ENCODE measurements at places on chromosomes 5 and 9.

- DNase-seq, result no peak
Observed at GRCh38 chr5:169547508-169547907, 36.1 kb upstream of the SPDL1 start.

GRCh38 chr5:177233206-177233605, 70.3 kb downstream of the RAB24 start:
- no peak for DNase-seq

- no peak for DNase-seq
Observed at GRCh38 chr5:110823571-110823970, 84.8 kb downstream of the SLC25A46 start.

- no peak for DNase-seq
Observed at GRCh38 chr5:66596636-66597182, 516 bp downstream of the MAST4 start.

DNA sequence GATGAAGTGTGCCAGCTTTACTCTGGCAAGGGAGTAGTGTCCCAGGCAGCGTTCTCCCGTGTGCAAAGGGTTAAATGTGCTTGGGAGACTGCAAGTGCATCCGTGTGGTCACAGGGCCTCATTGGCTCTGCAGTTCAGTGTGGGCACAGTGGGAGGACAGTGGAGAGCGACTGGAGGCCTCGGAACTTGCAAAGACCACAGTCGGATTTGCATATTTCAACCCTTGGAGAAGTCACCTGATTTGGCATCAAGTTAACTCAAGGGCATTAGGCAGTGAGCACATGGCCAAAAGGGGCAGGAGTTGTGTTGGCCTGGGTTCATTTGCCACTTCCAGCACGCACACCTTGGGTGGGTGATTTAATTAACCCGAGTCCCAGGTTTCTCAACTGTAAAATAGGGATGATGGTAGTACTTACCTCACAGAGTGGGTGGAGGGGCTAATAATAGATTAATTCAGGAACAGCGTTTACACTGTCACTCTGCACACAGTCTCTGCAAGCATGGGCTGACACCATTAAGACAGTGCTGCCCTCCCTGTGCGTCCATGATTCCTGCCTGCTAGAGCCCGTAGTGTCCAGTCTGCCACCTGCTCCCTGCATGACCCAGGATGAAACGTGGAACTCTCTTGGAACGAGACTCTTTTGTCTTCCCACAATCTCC, 22.7 kb downstream of the JADE2 start:
- DNase-seq, result no peak

Data from type B pancreatic cell (in vitro differentiated cells).